Kidney epithelial cell (primary cell): ENCODE measurements at places on chromosomes 3 and 15.

- no peak for DNase-seq
These were observed 28.9 kb upstream of the GP9 start for GRCh38 chr3:129031476-129032215.

DNA sequence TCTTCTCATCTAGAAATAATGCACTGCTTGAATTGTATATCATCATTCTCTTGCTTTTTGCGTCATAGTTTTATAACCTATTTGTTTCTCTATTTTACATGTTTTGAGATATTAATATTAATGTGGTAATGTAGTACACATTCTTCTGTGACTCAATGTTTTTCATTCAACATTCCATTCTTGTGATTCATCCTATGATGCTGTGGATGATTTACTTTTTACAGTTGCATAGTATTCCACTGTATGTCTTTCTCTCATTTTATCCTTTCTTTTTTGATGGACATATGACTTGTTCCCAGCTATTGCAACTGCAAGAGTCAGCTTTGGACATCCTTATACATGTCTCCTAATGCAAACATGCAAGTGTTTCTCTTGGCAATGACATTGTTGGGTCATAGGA is 20.6 kb upstream of the VEPH1 start:
- no peak for DNase-seq

DNA sequence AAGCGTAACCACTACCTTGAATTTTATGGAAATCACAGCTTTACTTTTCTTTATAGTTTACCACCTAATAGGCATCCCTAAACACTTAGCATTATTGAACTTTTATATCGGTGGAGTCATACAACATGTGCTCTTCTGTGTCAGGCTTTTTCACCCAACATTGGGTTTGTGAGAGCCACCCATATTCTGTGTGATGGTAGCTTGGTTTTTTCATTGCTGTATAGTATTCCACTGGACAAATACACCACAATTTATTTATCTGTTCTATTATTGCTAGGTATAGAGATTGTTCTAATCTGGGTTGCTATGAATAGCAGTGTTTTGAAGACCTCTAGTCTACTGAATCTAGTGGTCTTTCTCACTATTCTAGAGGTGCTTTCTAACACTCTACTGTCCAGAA is 31.6 kb upstream of the ATP1B3 start:
- no peak for DNase-seq

- no peak for DNase-seq
These were observed 8.3 kb upstream of the PLCH1 start for GRCh38 chr3:155753038-155753639.

DNA sequence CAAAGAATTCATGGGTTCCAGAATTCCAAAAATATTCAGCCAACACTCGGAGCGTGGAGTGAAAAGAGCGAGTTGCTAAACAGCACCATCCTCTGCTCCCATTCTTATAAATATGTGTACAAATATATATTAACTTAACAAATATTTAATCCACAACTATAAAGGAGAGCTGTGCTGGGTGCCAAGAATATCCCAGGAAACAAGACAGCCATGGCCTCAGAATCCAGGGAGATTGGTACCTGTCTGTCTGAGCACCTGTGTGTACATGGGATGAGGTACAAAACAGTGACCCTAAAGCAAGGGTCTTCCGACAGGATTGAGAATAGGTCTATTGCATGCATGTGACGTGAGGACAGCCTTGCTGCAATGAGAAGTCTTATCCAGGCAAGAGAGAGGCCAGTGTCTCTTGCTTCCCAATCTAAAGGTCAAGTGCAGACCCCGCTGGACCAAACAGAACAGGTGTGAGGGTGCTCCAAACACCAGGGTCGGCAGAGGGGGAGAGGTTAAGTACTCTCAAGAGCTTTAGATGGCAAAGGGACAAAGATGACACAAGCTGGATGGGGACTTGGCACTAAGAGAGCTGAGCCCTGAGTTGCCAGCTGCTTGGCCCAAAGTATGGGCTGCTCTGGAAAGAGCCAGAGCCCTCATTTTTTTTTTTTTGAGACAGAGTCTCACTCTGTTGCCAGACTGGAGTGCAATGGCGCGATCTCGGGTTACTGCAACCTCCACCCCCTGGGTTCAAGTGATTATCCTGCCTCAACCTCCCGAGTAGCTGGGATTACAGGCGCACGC is 36.2 kb downstream of the HOMER2 start:
- no peak for DNase-seq

- no peak for DNase-seq
These were observed 2.3 kb upstream of the TLE3 start for GRCh38 chr15:70099967-70100473.

GRCh38 chr3:157166115-157166514 is 6.2 kb upstream of the CCNL1 start:
- no peak for DNase-seq

DNA sequence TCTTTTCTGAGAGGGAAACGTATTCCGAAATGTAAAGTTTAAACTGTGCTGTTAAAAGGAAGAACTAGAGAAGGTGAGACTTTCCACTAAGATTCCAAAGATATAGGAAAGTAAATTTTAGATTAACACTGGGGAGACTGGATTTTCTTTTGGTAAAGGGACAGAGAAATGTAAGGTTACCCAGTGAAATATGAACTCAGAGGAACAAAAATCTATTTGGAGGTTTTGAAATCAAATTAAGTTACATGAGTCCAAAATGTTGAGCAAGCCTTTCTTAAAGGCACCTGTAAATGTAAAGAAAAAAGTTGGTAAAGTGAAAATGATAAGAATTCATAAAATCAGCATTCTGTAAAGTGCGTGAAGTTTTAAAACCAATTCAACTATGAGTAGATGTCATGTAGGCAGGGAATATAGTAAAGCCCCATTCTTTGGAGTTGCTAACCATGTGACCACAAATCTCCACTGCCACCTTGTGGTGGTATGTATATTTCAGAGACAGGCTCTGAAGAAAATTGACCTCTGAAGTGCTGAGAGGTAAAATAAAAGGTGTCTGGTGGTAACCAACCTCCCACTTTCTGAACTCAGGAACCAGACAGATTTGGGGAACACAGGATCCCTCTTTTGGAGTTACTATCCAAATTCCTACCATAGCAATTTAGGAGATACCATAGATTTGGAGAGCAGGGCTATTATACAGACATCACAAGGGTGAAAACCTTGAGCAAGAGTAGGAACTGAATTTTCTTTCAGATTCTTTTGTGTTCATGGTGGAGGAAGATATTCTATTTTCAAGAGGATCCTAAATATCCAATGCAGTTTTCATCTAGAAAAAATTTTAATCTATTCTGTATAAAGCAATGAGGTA is 215.3 kb downstream of the ROBO2 start:
- DNase-seq = peak; percentile 14

DNA sequence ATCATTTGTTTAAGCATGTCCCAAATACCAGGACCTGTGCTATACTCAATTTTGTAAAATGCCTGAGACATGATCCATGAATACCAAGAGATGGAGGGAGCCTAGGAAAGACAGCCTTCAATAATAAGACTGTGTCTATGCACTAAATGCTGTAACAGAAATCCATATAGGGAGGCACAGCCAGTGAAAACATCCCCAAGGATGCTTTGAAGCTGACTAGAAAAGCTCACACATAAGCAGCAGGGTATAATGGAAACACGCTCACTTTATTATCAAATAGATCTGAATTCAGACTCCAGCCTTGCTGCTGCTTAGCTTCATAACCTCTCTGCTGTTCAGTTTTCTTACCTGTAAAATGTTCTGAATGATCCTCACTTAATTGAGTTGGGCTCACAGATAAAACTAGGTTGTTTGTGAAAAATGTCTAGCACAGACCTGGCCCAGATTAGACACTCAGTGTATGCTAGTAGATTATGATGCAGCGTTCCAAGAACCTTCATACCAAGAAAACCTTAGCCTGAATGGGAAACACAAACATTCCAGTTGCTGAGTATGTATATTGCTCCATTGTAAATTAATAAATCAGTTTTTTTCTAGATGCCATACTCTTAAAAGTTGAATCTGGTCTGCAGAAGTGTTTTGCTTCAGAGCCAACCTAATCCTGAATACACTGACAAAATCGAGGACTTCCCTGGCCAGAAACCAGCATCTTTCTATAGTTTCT is 3.8 kb upstream of the LARP6 start:
- DNase-seq = no peak

- no peak for DNase-seq
These were observed 191.4 kb upstream of the EIF1B start for GRCh38 chr3:40118091-40118490.

GRCh38 chr3:45545476-45545875 is 49.1 kb upstream of the LIMD1 start:
- no peak for DNase-seq

DNA sequence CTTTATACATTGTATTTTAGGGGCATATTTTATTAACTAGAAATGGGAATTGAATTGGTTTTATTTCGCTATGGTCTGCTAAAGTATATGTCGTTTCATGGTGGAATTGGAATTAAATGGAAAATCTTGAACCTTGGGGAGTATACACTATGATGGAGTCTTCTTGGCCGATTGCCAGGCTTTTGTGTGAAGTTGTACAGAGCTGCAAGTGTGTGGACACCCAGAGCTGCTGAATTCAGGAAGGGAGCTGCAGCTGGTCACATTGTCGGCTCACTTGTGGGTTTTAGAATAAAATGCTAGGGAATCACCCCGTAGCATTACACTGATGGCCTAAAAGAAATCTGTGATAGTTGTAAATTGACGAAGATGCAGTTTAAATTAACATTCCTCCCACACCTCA is 35.1 kb downstream of the USP3 start:
- DNase-seq = no peak

DNA sequence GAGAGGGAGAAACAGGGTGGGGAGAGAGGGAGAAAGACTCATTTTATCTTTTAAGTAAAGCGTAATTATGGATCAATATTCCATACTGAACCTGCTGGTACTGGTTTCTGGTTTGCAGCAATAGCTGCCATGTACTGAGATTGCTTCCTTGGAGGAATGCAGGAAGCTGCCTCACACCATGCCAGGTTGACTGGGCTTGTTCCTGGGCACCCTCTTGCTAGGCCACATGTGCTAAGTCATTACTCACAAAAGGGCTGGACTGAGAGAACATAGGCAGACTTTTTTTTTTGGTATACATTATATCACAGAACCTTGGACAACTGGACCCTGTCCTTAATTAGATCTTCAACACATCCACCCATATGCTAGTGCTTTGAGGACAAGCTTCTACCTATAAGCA is 193.4 kb downstream of the ZNF621 start:
- DNase-seq = no peak

- no peak for DNase-seq
These were observed 26.0 kb upstream of the GNB5 start for GRCh38 chr15:52217186-52217585.

DNA sequence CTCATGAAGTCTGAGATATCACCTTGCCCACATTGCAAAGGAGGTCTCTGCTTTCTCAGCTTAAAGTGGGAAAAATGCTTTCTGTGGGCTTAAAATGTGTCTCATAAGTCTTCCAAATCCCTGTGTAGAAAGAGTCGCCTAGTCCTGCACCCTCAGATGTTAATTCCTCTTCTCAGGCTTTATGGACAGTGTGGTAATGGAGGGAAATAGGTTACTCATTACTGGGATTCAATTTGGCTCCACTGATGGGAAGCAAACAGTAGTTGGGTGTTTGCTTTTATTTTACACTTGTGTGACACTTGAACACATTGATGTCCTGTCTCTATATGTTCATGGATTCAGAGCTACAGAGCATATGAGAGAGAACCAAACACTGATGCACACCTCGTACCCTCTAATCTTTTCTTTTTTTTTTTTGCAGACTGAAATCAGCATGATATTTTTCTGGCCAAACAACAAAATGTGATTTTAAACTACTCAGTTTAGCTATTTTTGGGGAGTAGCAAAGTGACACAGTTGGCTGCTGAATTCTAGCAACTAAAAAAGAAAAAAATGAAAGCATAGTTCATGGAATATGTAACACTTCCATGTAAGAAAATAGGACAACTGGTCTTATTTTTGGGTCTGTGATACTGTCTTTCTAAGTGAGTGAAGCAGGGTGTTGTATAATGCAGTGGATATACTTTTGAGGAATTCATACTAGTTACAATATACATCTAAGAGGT is 8.6 kb downstream of the PTPRG start:
- DNase-seq = no peak

DNA sequence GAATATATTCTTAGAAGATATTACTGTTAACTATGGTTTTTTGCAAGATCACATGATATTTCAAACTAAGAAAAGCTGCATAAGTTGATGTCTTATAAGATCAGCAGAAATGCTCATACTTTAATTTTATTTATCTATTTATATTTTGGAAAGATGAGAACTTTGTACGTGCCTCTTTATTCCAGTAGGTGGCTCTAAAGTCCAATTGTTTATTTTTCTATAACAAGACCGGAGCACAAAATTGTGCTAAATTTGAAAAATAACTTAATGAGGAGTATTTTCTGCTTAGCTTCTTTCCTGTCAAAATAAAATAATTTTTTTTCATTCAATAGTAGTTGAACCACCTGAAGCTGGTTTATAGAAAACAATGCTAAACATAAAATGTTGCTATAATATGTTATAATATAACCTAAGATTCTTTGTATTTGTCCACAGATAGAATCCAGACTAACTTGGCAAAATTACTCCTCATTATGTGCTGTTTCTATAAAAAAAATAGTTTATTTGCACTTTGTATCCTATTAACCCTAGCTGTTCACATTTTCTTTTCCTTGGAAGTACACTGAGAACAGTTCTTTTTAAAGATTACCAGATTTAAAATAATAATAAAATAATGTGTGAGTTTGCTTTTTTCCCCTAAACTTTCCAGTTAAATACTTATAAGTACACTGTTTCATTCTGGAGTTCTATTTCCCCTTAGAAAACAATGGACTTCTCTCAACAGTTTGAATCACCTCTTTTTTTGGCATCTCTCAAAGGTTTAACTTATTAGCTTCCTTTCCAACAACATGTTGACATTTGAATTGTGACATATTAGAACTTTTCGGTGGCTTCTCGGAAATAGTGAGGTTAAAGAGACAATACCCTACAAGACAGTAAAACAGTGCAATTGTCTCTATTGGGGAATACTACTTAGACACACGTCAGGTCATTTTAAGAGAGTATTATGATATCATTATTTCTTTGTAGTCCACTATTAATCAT is 530.0 kb downstream of the MECOM start:
- no peak for DNase-seq

DNA sequence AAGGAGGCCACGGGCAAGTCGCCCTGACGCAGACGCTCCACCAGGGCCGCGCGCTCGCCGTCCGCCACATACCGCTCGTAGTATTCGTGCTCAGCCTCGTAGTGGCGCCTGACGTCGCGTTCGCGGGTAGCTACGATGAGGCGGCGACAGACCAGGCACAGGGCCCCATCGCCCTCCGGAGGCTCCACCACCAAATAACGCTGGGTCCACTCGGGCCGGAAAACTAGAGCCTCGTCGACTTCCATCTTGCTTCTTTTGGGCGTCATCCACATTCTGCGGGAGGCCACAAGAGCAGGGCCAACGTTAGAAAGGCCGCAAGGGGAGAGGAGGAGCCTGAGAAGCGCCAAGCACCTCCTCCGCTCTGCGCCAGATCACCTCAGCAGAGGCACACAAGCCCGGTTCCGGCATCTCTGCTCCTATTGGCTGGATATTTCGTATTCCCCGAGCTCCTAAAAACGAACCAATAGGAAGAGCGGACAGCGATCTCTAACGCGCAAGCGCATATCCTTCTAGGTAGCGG is at the start of gene EPM2AIP1:
EPM2AIP1 (minus strand) TSS at position 326 of the 520 bp plus-strand sequence; CDS start at position 272, 54 bp downstream.
- no peak for DNase-seq

- DNase-seq = no peak
These were observed 951 bp downstream of the GPR62 start for GRCh38 chr3:51955893-51956770.
